ENCODE measurements at places on chromosomes 2 and 18.

DNA sequence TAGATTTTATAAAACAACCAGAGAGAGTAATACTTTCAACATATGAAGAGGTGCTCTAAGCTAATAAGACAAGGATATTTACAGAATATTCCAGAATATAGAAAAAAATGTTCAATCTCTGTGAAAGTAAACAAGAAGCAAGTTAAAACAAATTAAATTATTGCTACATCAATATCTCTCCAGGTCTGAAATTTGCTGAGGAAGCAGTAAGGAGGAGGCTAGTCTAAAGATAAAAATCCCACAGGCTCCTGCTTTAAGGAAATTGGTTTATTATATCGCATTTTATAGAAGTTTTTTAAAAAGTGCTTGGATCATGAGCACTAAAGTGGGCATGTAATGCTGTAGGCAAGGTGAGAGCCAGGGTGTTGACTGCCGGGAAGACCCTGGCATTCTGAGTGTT, 39.7 kb upstream of the ASB18 start:
- no peak for DNase-seq

GRCh38 chr2:1907849-1908533, 163.7 kb upstream of the PXDN start:
- no peak for DNase-seq

DNA sequence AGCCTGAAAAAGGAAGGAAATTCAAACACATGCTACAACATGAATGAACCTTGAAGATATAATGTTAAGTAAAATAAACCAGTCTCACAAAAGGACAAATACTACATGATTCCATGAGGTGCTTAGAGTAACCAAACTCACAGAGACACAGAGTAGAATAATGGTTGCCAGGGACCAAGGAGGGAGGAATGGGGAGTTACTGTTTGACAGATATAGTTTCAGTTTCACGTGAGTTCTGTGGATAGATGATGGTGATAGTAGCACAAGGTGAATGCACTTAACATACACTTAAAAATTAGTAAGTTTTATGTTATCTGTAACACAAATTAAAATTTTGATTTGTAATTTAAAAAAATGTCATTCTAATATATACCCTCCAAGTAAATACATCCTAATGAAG, 106.9 kb upstream of the ACVR1C start:
- no peak for DNase-seq

DNA sequence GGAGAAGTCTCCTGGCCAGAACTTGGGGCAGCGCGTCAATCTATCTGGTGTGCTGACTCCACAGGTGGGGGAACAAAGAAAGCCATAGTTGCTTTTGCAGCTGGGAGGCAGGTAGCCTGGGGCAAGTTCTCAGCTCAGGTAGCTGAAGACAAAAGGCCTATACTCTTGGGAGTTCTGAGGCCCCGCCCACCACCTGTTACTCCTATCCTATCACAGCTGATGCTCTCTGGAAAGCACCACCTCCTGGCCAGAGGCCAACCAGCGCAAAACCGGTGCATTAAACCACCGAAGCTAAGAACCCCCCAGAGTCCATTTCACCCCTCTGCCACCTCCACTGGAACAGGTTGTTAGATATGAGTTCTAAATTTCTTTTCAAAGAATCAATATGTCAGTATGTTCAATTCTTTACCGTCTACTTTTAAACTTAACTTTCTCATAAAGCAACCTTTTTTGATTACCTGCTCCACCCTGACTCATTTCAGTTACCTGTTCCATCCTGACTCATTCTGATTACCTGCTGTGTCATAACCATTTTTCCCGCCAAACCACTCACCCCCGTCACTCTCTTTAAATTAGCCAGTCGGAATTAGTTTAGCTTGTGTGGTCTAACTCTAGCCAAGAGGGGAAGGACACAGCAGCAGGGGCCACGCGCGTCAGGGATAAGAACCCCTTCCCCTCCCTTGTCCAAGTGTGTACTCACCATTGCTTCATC, 43.4 kb downstream of the UPP2 start:
- DNase-seq, result no peak

DNA sequence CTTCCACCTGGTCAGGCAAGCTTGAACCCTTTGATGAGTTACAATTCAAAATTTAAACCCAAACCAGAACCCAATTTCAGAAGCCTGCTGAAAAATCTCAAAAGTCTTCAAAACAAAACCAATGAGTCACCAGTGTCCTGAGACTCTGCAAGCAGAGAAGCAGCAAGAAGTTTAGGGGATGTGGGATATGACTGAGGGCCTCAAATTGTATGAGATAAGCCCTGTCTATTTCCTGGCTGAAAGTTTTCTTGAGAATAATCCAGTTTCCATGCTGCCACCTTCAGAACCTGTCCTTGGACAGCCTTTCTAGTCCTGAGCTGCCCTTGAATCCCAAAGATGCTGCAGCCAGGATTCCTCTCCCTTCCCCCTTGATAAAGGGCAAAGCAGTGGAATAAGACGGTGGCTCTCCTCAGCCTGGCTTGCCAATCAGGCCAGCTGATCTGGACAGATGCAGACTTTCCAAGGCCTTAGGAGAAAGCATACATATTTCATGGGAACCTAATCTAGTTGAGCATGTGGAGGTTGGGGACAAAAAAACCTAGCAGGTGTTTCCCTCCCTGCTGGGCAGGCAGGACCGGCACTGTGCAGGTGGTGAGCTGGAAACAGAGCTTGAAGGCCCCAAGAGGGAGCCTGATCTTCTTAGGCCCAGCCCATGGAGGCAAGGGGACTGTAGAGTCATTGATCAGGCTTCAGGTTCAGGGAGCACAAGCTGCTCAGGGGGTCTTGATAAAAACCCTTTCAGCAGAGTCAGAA, 278.0 kb upstream of the MGAT5 start:
- DNase-seq, result no peak

DNA sequence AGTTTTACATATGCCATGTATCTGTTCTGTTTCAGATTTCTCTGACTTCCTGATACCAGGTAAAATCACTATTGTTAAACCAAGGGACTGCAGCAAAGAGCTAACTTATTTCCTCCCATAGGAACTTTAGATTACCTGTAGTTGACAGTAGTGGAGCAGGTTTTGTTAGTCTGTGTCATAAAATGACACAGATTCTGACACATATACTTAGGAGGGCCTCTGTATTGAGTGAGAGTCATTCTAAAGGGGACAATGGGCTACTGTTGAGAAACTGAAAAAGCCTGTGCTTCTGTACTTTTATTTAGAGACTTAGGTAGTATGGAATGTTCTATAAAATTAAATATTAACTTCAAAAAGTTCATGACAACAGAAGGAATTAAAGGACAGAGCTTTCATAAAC, 48.2 kb downstream of the KCMF1 start:
- no peak for DNase-seq

DNA sequence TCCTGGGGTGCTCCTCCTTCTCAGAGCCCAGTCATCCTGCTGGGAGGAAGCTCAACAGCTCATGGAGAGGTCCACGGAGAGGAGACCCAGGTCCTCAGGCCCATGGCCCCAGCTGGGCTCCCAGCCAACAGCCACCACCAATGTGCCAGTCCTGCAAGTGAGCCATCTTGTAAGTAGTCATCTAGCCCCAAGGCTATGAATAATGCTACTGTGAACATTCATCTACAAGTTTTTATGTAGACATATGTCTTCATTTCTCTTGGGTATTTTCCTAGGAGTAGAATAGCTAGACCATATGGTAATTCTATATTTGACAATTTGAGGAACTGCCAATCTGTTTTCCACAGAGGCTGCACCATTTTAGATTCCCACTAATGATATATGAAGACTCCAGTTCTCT, 166.1 kb downstream of the MTCL1 start:
- no peak for DNase-seq

GRCh38 chr2:157431176-157431575, 12.7 kb downstream of the CYTIP start:
- DNase-seq, result no peak

GRCh38 chr18:63138436-63139340, 180.9 kb downstream of the BCL2 start:
- DNase-seq, result no peak

DNA sequence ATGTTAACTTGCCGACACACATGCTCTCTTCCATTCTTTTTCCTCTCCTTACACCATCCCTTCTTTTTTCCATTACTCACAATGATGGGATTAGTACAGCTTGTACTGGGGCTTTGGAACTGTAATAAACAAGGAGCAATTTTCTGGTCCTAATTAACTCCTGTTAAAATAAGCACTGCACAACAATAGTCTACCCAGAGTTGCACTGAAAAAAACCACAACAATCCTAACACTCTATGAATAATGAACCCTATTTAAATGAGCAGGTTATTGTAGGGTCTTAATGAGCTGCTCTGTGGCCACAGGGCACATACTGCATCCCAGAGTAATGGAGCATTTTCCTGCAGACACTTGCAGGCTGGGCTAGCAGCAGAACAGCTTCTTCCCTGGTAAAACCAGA, 380.3 kb downstream of the NRXN1 start:
- no peak for DNase-seq

- no peak for DNase-seq
Observed at GRCh38 chr2:234032279-234032856, 18.1 kb upstream of the SPP2 start.

- no peak for DNase-seq
Observed at GRCh38 chr2:158539176-158540005, 82.6 kb downstream of the PKP4 start.

- peak; percentile 56 for DNase-seq
Observed at GRCh38 chr2:156333274-156333950, 891 bp upstream of the NR4A2 start.

GRCh38 chr2:205461678-205462665, 220.3 kb upstream of the NRP2 start:
- DNase-seq, result peak; percentile 16

GRCh38 chr2:71935262-71935848, 212.3 kb downstream of the CYP26B1 start:
- no peak for DNase-seq

- DNase-seq, result no peak
Observed at GRCh38 chr2:29004755-29005154, 23.7 kb downstream of the TOGARAM2 start.

GRCh38 chr2:181149056-181149455, 168.7 kb downstream of the UBE2E3 start:
- DNase-seq, result no peak

- DNase-seq, result no peak
Observed at GRCh38 chr2:98492441-98492840, 47.8 kb downstream of the INPP4A start.

DNA sequence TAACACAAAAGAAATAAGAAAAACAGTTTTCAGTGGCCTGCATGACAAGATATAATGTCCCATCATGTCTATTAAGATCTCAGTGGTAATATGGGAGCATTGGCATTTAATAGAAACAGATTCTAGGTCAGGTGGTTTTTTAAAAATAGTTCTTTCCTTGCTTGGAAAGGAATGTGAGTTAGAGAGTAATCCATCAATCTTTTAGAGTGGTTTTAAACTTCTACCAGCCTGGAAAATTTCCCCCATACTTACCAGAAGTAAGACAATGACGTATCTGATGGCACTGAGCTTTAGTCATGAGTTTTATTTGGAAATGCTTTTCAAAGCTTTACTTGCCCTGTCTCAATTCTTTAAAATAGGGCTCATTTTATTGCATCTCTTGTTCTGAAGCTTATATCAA, 441.7 kb upstream of the SMIM21 start:
- DNase-seq, result no peak

DNA sequence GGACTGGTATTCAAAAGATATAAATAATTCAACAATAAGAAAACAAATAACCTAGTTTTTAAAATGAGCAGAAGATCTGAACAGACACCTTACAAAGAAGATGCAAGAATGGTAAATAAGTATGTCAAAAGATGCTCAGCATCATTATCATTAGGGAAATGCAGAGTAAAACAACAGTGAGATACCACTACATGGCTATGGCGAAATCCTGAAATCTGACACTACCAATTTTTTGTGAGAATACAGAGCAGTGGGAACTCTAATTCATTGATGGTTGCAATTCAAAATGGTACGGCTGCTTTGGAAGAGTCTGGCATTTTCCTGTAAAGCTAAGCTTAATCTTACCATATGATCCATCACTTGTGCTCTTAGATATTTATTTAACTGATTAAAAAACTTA, 151.8 kb downstream of the UBR3 start:
- no peak for DNase-seq

DNA sequence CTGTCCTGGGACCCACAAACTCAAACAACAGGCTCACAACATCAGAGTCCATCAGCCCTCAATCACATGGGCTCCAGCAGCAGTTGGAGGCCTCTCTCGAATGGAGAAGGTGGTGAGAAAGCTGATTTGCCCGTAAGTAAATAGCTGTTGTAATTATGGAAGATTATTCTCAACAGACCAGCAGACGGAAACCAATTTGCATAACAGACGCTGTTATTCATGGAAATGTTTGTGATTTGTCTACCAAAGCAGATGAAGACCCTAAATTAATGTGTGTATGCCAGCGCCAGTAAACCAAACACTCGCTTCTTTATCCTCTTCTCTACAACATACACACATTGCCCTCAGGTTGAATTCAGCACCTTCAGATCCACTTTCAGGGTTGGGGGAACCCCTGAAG, 23.4 kb upstream of the GALNT14 start:
- DNase-seq, result no peak

- no peak for DNase-seq
Observed at GRCh38 chr18:76973520-76974266, 151.3 kb downstream of the ZNF236 start.

GRCh38 chr18:50620319-50620718, 60.4 kb downstream of the MAPK4 start:
- no peak for DNase-seq

DNA sequence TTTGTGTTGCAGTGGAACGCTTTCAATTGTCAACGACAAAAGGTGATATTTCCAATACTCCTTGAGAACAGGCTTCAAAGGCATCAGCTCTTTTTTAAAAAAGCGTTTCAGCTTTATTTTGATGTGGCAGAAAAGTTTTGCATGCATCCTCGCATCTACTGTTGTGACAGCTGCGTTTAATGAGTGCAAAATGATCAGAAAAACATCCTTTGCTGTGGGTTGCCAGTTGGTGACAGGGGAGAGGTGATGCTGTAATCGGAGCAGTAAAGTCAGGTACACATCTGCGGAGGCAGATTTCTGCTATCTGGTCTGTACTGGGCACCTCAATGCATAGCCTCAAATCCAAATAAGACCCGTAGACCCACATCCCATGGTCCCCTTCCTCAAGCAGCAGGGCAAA, 91.9 kb upstream of the POU3F3 start:
- no peak for DNase-seq

All from activated T-cell treated with anti-CD3 and anti-CD28 coated beads for 48 hours (primary cell).